ENCODE measurements at places on chromosomes 6 and 20.

- DNase-seq: no peak
These were observed 31.6 kb upstream of the LY86 start for GRCh38 chr6:6556738-6557503.

DNA sequence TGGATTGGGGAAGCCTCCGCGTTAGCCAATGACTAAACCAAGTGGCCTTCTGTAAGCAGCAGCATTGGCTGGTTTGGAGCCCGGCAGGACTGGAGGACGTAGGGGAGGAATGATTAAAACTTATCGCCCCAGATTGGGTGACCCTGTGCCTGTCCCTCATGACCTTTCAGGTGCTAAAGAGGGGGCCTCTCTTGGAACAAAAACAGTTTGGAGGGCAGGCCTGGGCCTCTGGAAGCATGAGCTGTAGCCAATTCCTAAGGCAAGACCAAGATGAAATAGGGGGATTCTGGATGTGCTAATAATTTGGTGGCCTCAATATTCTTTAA lies 1.4 kb downstream of the GMPR start:
- no peak for DNase-seq

GRCh38 chr6:44869321-44869897 lies 458.7 kb upstream of the RUNX2 start:
- no peak for DNase-seq

DNA sequence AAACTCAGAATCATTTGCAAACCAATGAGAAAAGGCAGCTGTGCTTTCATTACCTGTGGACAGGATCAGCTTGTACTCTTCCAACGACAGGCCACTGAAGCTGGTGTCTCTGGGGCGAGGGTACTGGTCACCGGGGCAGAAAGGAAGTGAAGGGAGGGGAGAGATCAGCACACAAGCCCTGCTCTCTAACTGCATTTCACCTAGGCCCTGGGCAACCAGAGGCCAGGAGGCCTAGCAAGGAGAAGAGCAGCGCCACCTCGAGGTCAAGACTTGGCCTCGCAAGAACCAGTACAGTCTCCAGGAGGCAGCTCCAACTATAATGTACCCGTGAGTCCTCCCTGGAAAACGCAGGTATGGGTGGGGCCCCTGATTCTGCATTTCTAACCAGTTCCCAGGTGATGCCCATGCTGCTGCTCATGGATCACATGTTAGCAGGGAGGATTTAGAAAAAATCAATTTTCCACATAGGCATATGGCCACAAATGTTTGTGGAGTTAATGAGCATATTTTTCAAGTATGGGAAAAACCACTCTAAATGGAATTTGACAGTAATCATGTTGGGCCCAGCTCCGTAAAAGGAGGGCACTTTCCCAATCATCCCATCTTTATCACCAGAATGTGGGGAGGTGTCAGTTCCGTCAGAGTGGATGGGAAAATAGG lies 11.0 kb downstream of the UQCC2 start:
- DNase-seq: no peak

DNA sequence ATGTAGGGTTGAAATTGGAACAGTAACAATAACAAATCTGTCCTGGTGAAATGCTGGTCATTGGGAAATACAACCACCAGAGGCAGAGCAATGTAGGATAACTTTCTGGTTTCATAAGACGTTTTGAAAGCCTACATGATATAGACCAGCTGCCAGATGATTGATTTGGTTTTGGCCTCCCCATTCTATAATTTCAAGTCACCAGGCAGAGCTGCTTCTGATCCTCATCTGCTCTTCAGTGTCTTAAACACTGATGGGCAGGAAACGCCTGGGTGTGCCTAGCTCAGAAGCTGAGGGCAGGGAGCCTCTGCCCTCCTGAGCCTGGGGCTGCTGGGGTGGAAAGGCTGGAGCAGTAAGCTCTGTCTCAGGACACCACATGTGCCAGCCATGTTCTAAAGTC lies 24.5 kb downstream of the DHX35 start:
- DNase-seq: no peak

All from NCI-H2081 treated with DMSO at 0.1 percent for 48 hours (cell line).